ENCODE measurements at places on chromosomes 11 and 22.

DNA sequence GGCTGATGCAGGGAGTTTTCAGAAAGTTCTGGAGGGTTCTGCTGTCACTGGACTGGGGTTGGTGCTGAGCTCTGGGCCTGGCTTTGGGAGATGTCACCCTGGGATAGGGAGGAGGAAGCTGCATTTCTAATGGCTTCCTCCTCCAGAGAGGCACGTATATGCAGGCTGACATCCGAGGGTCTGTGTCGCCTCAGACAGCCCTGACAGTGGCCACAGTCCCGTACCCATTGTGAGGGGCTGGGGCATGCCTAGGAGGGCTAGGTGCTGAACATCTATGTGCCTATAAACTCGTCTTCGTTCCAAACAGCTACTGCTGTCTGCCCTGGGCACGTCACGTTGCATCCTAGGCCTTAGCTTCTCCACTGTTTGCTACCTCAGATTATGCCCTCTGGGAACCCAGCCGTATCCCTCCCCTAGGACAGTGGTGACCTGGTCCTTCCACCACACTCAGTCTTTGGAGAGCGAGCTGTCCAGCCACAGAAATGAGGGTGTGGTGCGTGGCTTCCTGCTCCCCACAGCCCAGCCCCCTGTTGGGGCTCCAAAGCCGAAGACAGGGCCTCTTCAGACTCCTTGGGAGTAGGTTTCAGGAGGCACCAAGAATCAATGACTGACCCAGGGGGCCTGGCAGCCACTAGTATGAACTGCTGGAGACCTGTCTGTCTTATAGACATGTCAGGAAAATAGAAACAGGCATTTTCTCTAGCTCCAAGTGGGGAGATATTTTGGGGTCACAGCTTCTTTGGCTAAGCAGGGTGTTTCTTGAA is 26.4 kb downstream of the ADAMTS15 start:
- no peak for DNase-seq

DNA sequence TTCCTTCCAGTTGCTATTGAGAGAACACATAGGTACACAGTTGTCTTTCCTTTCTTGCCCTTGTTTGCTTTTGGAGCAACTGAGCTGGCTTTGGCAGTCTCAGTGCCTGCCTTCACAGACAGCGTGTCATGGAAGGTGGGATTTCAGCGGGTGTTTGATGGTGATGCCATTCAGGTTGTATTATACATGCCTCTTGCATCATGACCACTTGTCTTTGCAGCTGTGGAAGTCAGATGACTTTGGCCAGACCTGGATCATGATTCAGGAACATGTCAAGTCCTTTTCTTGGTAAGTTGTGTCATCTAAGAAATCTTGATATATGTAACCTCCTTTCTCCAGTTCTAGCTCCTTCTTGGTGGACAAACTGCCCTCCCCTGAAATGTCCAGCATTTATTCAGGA is 37.1 kb upstream of the SORL1-AS1 start:
- no peak for DNase-seq

- DNase-seq: peak; percentile 37
Observed at GRCh38 chr11:31487848-31488247, 21.6 kb downstream of the IMMP1L start.

- peak; percentile 30 for DNase-seq
Observed at GRCh38 chr11:59756558-59756840, 1.3 kb downstream of the STX3 start.

DNA sequence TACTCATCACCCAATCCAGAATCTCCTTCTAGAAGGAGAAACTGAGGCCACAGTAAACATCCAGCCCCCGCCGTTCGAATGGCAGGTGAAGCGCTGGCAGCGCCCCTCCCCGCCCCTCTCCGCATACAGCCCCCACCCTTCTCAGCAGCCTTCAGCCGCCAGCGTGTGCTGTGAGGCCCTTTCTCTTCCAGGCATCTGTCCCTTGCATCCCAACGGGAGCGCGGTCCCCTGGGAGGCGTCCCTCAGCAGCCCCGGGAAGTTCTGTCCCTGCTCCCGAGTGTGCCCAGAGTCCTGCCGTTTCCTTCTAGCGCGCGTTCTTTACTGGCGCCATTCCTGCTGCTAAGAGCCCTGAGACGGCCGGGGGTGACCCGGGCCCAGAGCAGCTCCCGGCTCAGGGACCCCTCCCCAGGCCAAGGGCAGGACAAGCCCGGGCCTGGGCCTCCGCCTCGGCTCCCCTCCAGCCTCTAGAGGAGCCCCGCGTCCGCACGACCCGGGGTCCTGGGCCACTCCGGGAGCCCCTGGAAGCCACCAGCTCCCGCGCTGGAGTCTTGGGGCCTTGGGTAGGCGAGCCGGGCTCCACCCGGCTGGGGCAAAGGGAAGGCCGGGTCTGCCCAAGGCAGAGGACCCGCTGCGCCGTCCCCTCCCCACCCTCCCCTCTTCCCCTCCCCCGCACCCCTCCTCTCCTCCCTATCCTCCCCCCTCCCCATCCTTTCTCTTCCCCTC is 450.4 kb downstream of the OPCML start:
- no peak for DNase-seq

GRCh38 chr11:34525888-34526657 is 12.5 kb upstream of the ELF5 start:
- DNase-seq: no peak

DNA sequence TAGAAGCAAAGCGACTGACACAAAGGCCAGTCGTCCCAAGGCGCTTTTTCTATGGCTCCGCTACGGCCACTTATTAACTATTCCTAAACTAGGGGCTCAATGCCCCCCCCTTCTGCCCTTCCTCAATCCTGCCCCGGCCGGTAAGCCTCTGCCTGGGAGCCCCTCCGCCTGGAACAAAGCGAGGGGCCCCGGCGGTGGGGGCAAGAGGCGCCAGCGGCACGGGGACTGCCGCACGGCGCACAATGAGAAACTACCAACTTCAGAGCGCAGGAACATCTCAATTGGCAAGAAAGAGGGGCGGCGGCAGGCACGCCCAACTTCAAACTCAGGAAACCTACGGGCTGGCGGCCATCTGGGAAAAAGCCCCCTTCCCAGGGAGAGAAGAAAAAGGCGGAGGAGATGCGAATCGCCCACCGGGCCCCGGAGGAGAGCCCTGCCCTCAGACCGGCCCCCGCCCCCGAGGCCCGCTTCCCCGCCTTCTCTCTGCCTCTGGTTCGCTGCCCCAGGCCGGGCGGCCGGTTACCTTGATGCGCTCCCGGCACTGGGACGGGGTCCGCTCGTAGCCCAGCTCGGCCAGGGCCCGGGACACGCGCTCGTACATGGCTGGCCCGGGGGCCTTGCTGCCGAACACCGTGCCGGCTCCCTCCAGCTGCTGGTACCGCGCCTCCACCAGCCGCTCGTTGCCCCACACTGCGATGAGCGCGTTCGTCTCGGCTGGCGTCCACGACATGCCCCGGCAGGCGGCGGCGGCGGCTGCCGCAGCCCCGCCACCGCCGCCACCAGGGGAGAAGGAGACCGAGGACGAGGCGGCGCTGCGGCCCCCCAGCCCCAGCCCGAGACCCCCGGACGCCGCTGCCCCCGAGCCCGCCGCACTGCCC is 619 bp downstream of the MSANTD2 start:
- no peak for DNase-seq

DNA sequence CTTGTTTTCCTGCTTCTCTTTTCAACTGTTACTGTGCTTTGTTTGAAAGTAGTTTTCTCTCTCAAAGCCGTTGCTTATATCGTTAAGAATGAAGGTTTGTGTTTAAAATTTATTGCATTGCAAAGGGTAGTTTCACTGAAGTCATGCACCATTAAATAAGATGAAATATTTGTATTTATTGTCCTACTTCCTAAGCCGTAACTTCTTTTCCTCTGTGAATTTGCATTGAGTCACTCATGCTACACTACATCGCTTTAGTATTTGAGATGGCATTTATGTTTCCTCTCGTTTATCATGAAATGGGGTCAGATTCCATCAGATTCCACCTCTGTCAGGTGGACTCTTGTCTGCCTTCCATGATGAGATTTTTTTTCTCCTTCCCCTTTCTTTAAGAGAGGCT is 65.8 kb upstream of the RASSF10 start:
- peak; percentile 27 for DNase-seq

DNA sequence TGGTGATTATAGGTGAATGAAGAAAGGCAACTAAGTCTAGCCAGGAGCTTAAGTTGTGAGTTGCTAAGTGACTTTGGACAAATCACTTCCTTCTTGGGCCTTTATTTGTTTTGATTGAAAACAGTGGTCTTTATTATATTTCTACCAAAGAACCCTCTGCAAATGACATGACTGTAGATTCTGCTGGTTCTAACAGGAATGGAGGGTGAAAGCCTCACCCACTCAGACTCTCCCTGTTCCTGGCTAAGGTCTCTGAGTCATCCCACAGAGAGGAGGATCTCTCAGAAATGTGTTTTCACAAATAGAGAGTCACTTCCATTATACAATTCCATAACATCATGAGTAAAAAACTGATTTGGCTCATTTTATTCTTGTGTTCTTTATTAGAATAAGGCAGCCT is 583.9 kb upstream of the LRRC4C start:
- peak; percentile 42 for DNase-seq

GRCh38 chr11:64223001-64223651 is 2.9 kb downstream of the TRPT1 start:
- no peak for DNase-seq

- peak; percentile 46 for DNase-seq
Observed at GRCh38 chr11:75347781-75348566, 3.5 kb downstream of the ARRB1 start.

- no peak for DNase-seq
Observed at GRCh38 chr11:85531191-85531897, 95.8 kb downstream of the DLG2 start.

DNA sequence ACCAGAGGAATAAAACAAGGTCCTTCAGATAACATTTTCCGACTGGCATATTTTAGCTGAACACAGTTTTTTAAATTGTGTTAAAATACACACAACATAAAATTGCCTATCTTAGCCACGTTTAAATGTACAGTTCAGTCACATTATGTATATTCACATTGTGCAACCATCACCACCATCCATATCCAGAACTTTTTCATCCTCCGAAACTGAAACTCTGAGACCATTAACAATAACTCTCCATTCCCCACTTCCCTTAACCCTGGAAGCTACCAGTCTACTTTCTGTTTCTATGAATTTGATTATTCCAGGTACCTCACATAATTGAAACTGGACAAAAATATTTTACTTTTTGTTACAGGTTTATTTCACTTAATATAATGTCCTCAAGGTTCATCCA is 213.3 kb downstream of the ETS1 start:
- DNase-seq: no peak

DNA sequence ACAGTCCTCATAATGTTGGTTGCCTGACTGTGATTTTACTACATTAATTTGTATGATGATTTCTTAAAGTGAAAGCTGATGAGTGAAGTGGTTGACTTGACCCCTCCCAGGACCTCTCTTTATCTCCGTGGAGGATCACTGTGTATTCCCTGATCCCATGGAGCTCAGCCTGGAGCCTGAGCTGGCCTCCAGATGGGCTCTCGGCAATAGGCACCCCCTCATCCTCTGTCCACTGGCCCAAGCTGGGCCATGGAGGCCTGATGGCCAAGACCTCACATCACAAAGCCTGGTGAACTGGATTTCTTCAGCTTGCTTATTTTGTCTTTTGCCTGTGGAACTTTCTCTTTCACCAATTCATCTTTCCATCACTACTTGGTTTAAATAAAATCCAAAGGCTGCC is 75.2 kb downstream of the WNT11 start:
- DNase-seq: no peak

DNA sequence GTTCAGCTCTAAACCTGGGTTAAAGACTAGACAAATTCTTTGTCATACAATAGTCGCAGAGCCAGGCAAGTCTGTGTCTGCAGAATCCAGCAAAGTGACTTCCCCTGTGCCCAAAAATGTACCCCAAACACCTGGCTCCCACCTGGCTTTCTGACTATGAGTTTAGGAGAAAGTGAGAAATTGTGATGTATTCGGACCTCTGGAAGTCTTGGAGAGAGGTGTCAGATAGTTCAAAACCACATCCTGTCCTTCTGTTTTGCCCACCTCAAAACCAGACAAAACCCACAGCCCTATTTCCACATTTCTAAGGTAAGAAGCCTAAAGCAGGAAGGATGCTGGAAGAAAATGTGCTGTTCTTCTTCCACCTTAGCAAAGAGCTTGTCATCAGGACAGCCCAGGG is 63.8 kb upstream of the CLMP start:
- DNase-seq: no peak

DNA sequence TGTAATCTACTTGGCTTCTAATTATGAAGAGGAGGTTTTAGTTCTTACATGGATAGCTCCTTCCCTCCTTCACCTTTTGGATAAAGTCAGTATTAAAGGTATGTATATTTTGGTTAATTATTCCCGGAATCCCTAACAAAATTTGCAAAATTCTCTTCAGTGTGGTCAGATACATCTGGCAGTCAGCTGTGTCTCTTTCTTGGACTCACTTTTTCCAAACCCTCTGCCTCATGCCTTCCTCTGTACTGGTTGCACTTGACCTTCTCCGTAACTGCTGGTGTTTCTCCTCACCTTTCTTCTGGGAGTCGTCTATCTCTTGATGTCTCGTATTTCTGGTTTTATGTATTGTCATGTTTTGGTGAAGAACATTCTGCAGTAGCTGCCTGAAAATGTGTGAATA is 62.5 kb downstream of the PPP6R3 start:
- no peak for DNase-seq

- no peak for DNase-seq
Observed at GRCh38 chr22:27947448-27947847, 28.4 kb upstream of the PITPNB start.

GRCh38 chr11:119785131-119785530 is 56.1 kb upstream of the NECTIN1 start:
- DNase-seq: no peak

DNA sequence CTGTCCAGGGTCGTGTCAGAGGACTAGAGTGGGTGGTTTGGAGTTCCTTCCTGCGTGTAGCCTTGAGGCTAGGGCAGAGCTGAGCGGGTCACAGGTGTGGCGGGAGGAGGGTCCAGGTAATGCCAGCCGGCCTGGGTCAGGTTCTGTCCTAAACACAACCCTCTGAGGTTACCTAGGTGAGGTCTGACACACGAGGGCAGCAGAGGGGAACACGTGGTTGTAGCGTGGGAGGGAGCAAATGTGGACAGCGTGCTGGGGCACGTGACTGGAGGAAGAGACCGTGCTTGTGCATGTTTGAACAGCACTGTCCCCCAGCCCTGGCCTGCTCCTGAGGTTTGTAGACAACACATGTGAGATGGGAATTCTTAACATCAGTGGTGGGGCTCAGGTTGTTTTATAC is 13.1 kb downstream of the MOV10L1 start:
- DNase-seq: no peak

GRCh38 chr11:45935349-45936064 is 13.1 kb downstream of the LARGE2 start:
- DNase-seq: no peak

GRCh38 chr11:122637541-122637940 is 18.0 kb upstream of the UBASH3B start:
- DNase-seq: no peak

Measured in kidney glomerular epithelial cell (primary cell).